ENCODE measurements at places on chromosomes 7 and 10.
A peak's percentile ranks its signal among the peaks of the same experiment; 100 is the strongest.

- DNase-seq, result no peak
Observed at GRCh38 chr7:137695494-137695893, 151.3 kb downstream of the DGKI start.

DNA sequence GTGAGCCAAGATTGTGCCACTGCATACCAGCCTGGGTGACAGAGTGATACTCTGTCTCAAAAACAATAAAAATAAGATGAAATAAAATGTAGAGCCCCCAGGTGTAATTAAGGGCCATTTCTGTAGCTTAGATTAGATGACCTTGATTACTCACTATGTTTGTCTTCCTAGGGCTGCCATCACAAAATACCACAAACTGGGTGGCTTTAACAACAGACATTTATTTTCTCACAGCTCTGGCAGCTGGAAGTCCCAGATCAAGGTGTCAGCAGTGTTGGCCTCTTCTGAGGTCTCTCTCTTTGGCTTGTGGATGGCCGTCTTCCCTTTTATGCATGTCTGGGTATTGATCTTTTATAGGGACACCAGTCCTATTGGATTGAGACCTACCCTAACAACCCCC, 6.1 kb downstream of the PTER start:
- DNase-seq, result no peak

- no peak for DNase-seq
Observed at GRCh38 chr7:4010061-4010605, 672.0 kb upstream of the FOXK1 start.

- DNase-seq, result peak; percentile 16
Observed at GRCh38 chr10:23448802-23449570, 10.1 kb downstream of the OTUD1 start.

- no peak for DNase-seq
Observed at GRCh38 chr7:29449569-29450260, 113.9 kb upstream of the PRR15 start.

- no peak for DNase-seq
Observed at GRCh38 chr10:53990799-53991238, 810.2 kb downstream of the PCDH15 start.

DNA sequence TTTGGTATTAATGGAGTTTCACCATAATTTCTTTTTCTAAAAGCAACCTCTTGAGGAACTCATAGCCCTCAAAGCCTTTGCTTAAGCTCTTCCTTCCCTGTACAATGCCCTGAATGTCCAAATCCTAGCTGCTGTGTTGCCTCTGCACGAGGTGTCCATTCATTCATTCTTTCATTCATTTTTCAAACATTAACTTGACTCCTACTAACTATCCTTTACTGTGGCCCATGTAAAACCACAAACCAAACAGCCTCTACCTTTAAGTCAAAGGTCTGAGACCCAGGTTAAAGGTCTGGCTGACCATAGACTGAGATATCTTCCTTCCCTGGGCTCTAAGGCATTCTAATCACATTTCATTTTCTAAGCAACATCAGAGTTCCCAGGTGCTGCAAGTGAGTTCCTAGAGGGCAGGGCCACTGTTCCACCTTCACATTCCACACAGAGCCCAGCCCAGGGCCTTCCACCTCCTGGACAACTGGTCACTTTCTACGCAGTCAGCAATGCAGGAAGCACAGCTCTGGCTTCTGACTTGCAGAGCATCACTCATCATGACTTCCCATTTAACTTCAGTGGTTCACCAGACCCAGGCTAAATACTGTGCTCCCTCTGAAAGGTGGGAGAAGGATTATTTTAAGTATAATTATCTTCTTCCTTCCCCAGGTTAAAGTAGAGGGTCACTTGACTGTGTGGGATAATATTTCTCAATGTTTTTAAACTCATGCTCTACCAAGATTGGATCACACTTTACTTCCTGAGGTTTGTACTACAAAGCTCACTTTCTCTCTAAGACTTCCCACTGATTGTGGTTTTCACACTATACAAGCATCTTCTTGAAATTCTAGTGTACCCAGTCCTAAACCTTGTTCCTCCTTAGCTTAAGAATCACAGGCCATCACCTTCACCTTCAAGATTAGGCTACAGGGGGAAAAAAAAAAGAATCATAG, 19.1 kb downstream of the ATXN7L1 start:
- DNase-seq, result peak; percentile 50

GRCh38 chr7:27389496-27389895, 146.9 kb downstream of the EVX1 start:
- no peak for DNase-seq

GRCh38 chr10:24873281-24873683, 79.1 kb downstream of the PRTFDC1 start:
- DNase-seq, result peak; percentile 73

GRCh38 chr10:79021331-79021907, 47.3 kb upstream of the ZMIZ1 start:
- DNase-seq, result no peak

DNA sequence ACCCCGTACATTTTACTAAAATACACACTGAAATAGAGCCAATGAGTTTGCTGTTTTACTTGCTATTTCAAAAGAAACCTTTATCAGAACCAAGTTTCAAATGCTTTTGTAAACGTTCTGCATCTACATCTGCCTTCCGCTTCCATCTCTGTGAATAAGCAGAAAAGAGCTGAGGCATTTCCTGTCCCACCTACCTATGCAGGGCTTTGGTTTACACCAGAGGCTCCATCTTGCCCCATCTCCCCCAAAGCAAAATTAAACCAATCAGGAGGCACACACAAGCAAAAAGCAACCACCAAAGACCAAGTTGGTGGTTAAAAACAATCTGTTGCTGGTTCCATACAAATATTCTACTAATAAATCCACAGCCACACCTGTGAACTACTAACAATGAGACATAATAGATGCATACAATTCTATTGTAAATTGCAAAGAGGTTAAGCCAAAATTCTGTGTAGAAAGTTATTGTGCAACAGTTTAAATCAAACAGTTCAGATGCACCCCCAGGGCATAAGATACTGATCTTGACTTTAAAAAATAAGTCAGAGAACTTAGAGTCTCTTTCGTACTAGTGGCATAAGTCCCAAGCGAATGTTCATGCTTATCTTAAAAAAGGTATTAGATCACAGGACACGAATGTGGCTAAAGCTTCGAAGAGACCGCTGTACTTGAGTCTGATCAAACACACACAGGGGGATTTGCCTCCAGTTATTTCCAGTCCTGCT, 83.9 kb downstream of the FGFR2 start:
- no peak for DNase-seq

GRCh38 chr7:49643321-49643720, 130.1 kb upstream of the VWC2 start:
- DNase-seq, result no peak

DNA sequence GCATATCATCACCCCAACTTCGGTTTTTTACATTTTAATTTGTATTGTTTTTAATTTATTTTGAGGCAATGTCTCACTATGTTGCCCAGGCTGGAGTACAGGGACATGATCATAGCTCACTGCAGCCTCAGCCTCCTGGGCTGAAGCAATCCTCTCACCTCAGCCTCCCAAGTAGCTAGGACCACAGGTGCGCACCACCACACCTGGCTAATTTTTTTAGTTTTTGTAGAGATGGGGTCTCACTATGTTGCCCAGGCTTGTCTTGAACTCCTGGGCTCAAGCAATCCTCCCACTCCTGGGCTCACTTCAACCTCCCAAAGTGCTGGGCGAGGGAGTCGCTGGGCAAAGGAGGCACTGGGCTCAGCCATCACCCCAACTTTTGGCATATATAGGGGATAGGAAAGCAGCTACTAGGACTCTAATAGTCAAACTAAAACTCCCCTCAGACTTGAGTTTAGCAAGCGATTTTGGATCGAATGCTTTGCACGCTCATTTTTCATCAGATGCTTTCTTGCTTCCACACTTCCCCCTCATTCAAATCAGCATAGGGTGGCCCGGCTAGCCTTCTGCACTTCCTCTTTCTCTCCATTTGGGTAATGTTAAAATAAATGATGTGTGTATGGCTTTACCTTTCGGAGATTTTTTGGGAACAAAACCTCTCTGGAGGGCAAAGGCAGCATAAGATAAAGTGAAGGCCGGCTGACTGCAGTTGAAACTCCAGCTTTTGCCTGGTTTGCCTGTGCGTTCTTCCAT, 20.8 kb upstream of the NMT2 start:
- DNase-seq, result peak; percentile 70

DNA sequence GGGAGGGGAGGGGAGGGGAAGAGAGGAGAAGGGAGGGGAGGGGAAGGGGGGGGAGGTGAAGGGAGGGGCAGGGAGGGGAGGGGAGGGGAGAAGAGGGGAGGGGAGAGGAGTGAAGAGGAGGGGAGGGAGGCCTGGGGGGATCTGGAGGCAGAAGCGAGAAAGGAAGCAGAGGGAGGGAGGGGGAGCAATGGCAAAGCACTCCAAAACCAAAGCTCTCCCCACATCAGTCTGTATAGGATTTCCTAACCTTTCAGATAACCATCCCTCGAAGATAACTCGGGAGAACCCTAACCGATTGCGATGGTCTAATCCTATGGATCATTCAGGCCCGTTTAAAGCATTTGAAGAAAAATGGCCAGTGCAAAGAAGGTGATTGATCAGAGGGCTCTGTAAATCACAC, 19.0 kb downstream of the EBF3 start:
- no peak for DNase-seq

- no peak for DNase-seq
Observed at GRCh38 chr10:78634389-78634815, 434.4 kb upstream of the ZMIZ1 start.

GRCh38 chr7:33039903-33040292, 22.7 kb downstream of the NT5C3A start:
- no peak for DNase-seq

- no peak for DNase-seq
Observed at GRCh38 chr7:148588670-148589131, 1.9 kb upstream of the C7orf33 start.

GRCh38 chr7:33452805-33453502, 323.6 kb downstream of the BBS9 start:
- DNase-seq, result no peak

DNA sequence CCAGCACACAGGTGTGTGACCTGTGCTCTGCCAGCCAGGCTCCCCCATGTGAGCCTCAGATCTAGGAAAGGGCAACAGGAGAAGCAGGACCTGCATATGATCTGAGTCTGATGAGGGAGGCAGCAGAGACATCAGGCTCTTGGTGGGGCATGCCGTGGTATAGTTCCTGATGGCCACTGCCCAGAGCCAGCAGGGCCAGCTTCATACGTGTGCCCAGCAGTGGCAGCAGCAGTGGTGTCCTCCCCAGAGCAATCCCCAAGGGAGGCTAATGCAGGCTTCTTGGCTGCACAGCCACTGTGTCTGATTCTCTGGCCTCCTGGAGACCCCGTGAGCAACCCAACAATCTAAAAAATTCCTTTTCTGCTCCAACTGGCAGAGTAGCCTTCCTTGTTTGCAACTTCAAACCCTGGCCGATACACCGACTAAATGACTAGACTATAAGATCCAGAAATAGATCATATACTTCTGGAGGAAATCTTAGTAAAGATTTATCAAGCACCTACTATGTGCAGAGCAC, 230.6 kb upstream of the ZMIZ1 start:
- DNase-seq, result no peak

DNA sequence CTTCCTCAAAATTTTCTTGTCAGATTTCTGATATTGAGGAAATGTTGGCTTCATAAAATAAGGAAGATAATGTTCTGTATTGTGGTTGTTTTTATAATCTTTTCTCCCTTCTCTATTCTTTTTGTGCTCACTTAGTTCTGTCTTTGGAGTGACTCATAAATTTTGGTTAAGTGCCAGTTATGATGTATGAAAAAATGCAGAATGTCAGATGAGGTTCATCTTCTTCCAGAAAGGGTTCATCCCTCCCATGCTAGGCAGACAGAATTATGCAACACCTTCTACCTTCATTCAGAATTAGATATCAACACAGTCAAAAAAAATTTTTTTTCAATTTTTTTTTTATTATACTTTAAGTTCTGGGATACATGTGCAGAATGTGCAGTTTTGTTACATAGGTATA, 36.6 kb upstream of the CYP2C19 start:
- peak; percentile 30 for DNase-seq

DNA sequence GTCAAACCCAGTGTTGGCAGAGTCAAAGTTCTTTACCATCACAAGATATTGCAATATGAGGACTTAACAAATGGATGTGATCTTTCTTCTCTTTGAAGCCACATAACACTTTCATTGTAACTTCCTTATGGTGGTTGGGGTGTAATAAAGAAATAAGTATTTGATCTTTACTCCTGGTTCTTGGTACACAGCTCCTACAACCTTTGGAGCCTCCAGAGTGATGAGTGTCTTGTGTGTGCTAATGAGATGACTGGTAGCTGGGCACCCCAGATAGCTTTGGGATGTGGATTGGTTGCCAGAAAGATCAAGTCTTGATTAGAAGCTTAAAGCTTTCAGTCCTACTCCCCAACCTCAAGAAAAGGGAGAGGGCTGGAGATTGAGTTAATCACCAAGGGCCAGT, 31.1 kb upstream of the YAE1 start:
- DNase-seq, result no peak

DNA sequence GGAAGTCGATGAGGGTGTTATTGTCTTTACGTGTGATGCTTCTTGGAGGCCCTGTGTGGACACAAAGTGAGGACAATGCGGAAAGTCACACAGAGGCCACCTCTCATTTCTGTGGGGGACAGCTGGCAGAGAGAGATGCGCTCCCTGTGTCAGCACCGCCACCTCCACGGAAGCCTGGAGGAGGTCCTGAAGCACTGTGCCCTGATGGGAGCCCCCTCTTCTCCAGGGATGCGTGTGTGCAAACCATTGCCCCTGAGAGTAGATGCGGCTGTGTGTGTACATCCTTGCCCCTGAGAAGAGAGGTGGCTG, 2.0 kb downstream of the PTPRE start:
- DNase-seq, result no peak

DNA sequence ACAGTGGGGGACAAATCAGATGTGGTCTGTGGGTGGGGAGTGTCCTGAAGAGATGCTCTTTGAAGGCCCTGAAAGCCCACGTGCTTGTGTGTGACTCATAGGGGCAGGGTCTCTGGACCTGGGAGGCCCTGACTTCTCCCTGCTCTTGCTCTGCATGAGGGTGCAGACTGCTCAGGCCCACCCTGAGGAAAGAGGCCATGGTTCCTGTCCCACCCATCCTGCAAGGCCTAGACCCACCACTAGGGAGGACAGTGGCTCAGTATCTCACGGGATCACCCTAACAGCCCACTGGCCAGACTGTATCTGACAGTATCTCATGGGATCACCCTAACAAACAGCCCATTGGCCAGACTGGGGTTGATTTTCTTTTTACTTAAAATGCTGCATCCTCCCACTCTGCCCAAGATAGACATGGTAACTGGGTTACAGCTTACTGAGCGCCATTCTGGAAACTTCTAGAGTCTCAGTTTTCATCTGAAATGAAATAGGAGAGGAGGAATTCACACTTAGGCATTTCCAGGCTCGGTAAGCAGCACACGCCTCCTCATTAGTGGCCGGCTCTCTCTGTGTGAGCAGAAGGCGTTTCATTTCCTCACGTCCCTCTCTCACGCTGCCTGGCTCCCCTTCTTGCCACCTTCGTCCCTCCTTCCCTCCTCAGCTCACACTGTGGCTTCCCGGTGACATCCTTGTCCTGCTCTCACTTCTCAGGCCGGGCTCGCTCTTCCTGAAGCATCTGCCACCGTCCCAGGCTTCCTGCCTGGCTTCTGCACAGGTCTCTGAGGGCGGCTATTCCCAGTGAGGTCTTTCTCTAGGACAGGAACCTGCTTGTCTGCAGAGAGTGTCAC, 242.6 kb downstream of the GLRX3 start:
- no peak for DNase-seq

GRCh38 chr7:29921404-29922010, 68.1 kb downstream of the SCRN1 start:
- DNase-seq, result peak; percentile 80

- DNase-seq, result no peak
Observed at GRCh38 chr7:38548605-38549004, 82.6 kb downstream of the AMPH start.

GRCh38 chr7:111711426-111712065, 149.3 kb upstream of the IMMP2L start:
- no peak for DNase-seq

- DNase-seq, result no peak
Observed at GRCh38 chr7:91636728-91637127, 243.8 kb downstream of the MTERF1 start.

Data from KBM-7 (cell line).